Fibroblast of pulmonary artery (primary cell): ENCODE measurements at places on chromosomes 1 and 21.

GRCh38 chr1:45107782-45108181 is 95.7 kb downstream of the UROD start:
- no peak for DNase-seq

DNA sequence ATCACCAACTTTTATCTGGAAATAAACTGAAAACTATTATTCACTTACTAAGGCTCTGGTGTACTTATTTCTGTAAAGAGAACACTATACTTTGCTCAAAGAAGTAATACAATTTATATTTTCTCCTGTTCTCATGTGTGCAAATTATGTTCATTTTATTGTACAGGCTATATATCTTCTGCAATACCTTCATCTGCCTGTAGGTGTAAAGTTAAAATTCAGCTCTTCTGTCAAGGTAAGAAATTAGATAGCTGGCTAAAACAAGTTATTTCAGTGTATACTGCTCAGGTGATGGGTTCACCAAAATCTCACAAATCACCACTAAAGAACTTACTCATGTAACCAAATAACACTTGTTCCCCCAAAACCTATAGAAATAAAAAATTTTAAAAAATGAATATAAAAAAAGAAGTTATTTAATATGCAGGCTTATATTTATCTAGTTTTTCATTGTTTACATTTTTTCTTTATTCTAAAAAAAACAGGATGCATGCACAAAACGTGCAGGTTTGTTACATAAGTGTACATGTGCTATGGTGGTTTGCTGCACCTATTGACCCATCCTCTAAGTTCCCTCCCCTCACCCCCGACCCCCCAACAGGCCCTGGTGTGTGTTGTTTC is 81.5 kb downstream of the PTGER3 start:
- DNase-seq = peak; percentile 10

GRCh38 chr1:91065337-91065736 is 43.5 kb upstream of the ZNF644 start:
- no peak for DNase-seq

DNA sequence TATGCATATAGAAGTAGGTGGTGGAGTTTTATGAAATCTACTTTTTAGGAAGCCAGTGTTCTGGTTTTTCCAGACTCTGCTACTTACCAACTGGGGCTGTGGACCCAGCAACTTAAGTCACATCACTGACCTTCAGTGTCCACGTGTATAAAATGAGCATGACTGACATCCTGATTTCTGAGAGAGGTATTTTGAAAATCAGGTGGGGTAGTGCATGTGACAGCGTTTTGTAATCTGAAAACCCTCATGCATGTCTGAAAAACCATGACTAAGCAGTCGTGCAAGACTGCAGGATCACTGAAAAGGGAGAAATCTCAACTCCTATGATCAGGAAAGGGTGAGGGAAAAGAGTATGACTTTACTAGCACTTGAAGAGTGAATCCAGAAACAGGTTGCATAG is 26.1 kb downstream of the CR1L start:
- DNase-seq = no peak

GRCh38 chr21:29096218-29097015 is 23.0 kb upstream of the CCT8 start:
- DNase-seq = no peak

- no peak for DNase-seq
Observed at GRCh38 chr1:159839116-159839849, 12.6 kb downstream of the SLAMF8 start.
